ENCODE measurements at places on chromosomes 3 and 15.

DNA sequence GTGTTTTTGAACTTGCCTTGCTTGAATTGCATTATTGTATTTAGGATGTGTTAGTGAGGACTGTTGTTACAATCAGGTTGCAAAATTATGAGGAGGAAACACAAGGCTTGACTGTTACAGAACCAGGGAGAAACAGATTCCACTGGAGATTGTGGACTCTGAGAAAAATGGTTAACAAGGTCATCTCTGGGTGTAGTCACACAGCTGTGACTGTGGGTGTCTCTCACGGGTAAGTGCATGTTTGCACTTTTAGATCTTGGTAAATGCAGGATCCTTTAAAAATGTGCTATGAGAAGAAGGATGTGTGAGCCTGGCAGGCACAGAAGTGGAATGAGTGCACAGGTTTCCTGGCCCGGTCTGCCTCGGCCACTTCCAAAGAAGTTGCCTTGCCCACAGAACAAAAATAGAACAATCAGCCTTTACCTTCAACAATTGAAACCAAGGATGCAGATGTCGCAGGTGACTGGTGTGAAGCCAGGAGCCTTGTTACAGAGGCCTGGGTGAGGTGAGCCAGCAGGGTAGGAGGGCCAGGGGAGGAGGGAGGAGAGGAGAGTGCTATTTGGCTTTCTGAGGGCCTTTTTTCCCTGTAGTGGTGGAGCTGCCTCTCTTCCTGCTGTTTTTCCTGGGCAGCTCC lies 68.0 kb downstream of the ABHD5 start:
- no peak for DNase-seq

DNA sequence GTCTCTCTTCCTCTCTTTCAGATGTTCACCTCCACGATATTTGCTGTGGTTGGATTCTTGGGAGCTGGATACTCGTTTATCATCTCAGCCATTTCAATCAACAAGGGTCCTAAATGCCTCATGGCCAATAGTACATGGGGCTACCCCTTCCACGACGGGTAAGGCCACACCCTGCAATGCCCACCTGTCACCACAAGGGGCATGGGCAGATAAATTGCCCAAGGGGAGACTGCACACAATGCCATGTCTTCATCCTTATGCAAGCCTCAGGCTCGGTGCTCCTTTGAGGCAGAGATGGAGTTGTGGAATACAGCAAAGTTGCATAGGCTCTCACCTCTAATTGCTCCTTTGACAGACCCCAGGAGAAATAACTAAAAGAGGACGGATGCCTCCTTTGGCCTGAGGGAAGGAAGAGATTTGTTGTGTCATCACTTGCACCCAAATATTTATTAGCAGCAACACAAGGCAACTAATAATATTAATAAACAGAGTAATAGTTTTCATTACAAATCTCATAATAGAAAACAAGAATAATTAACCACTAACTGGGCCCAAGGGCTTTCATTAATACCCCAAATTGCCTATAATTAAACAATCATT lies 13.2 kb downstream of the TM4SF4 start:
- no peak for DNase-seq

GRCh38 chr3:78988324-78988723 lies 779.5 kb downstream of the ROBO1 start:
- DNase-seq = peak; percentile 13

GRCh38 chr15:36066757-36067156 lies 512.7 kb upstream of the CDIN1 start:
- no peak for DNase-seq

GRCh38 chr15:89806559-89807550 lies 7.8 kb downstream of the ANPEP start:
- no peak for DNase-seq
